Epithelial cell of esophagus (primary cell): ENCODE measurements at places on chromosomes 6 and 20.

- no peak for DNase-seq
Observed at GRCh38 chr6:94668876-94669275, 908.5 kb upstream of the MANEA start.

GRCh38 chr6:18585032-18585573, 198.0 kb downstream of the RNF144B start:
- peak; percentile 75 for DNase-seq

- DNase-seq = peak; percentile 6
Observed at GRCh38 chr6:99136488-99136887, 188.7 kb upstream of the FBXL4 start.

DNA sequence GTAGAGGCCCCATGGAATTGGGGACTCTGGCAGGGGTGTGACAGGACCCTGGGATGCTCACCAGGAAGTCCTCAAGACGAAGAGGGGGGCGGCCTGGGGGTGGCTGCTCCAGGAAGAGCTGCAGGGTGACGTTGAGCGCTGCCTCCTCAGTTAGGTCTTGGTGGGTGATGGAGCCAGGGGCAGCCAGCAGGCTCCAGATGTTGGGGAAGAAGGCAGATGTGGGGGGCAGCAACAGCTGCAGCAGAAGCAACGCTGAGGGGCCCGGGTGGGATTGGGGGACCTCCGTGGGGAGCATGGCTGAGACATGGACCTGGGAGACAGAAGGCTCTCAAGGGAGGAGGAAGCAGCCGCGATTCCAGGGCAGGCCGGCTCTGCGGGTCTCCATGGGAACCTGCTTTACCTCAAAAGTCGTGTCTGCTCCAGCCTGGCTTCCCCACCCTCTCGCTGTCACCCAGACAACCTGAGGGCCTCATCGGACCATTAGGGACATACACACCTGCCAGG, 591 bp downstream of the VWA7 start:
- DNase-seq = no peak

DNA sequence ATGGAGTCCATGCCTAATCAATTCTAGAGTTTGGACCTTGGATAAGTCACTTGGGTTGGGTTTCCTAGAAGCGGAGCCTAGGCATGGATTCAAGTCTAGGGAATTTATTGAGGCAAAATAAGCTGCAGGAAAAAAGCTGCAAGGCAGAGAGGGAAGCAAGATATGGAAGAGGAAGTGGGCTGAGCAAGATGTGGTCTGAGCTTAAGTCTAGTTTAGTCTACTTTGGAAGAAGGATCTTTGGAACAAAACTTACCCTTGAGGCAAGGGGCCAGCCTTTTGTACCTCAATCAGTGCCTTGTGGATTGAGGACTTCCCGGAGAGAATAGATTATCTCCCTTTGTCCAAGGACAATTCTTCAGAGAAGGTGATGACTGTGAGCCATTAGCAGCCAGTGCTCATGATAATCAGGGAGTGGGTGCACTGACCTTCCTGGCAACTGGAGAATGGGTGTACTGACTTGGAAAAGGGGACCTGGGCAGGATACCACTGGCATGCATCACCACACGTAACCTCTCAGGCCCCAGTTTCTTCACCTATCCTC, 10.9 kb downstream of the ZSCAN9 start:
- DNase-seq = no peak

GRCh38 chr20:24164360-24164759, 175.8 kb upstream of the GGTLC1 start:
- peak; percentile 38 for DNase-seq

- peak; percentile 80 for DNase-seq
Observed at GRCh38 chr6:88982720-88983119, 19.3 kb upstream of the RNGTT start.

- DNase-seq = no peak
Observed at GRCh38 chr20:52124821-52125220, 66.8 kb downstream of the ZFP64 start.

DNA sequence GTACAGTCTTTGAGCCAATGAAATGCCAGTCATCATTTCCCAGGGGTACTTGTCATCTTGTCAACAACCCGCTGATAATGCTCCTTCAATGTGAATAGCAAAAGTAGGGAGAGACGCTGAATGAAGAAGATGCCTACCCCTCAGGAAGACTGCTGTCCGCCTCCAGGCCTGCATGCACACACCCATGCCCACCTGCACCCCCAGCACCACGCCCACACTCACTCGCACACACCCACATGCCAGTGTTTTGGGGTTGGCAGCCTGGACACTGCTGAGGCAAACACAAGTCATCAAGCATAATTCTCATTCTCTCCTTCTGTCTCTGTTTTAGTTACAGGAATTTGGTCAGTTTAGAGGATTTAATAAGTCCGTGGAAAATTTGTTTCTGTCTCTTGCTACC, 63.6 kb downstream of the SYTL3 start:
- DNase-seq = no peak

- no peak for DNase-seq
Observed at GRCh38 chr6:109702791-109703190, 11.7 kb downstream of the FIG4 start.

- no peak for DNase-seq
Observed at GRCh38 chr6:130908958-130909357, 81.8 kb downstream of the SMLR1 start.

DNA sequence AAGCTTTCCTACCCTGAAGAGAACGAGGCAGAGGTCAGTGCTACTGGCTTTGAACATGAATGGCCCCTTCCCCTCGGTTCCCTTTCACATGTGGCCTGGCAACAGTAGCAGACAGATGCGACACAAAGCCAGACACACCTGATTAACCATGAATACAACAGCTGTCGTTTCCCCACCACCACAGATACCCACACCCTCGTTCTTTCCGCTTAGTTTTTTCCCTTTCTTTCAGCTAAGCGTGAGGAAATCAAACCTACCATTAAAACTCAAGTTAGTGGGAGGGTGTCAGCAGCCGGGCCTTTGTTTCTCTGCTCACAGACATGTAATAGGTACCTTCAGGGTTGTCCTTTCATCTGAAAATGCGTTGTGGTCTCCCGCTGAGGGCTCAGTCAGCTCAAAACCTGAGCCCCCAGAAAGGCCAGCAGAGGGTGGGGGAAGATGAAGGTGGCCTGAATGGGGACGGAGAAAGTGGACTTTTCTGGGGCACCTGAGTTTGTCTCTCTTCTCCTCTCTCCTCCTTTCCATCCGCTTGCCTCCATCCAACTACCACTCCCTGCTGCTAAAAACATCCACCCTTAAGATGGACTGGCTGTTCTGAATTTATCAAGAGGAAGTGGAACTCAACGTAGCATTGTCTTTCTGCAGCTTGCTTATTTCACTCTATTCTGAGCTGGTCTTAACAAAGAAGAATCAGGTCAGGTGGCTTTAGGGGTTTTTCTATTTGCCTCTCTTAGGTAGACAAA, 516.6 kb upstream of the JARID2 start:
- DNase-seq = no peak

DNA sequence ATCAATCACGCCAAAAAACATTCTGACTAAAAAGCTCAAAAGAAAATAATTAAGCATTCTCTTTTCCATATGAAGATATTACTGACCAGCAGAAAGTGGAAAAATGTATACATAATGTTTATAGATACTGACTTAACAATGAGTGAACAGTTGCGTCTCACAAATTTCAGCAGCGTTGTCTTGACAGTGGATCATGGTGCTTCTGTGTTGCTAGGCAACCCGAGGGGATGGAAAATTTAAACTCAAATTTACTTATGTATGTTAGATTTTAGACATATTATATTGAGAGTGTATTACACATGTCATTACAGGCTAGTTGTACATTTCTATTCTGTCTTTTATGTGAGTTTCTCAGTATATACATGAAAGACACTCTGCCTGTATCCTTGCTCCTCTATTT, 110.2 kb downstream of the LAMA2 start:
- DNase-seq = no peak

DNA sequence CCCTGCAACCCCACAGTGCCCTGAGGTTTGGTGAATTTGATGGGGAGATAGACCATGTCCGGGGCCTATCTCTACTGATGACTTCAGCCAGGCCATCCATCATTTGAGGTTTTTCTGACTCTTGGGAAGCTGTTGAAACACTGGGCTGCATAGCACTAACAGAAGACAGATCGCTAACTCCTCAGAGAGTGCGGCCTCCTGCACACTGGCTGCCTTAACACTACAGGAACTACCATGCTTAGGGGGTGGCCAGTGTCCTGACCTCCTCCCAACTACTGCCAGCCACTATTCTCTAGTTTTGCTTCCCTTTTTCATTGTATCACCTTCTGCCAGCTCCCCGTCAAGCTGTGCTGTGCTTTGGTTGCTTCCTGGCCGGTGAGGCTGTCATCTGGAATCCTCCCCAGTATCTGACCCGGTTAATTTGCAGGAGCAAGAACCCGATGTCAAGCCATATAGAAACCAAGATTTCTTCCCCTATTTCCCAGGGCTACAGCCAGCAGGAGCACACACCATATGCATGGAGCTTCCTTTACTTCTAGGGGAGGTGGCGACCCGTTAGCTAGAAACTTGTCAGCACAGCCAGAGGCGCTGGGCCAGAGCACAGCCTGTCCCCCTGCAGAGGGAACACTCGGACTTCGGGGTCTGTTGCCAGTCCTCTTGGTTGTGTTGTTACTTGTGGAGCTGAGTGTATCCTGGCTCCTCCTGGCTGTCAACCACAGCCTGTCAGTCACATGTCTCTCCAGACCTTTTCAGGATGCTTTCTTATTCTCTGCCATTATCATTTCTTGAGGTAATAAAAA, 57.3 kb upstream of the TRAF3IP2 start:
- no peak for DNase-seq

DNA sequence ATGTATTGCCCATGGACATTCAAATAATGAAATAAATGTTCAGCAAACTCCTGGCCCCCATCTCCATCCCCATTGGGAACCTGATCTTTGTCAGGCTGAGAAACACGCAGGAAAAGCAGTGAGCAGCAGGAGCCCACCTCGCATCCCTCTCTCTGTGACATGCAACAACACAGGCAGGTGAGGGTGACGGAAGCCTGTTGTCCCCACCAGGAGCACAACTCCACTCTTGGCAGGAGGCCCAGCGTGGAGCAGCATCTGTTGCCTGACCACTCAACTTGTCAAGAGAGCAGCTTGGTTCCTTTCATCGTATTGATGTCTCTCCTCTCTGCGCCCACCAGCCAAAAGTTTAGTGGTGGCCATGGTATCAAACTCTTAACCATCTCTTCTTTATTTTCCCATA, 586.9 kb upstream of the ARID1B start:
- no peak for DNase-seq

- DNase-seq = no peak
Observed at GRCh38 chr6:147667082-147667481, 158.6 kb downstream of the SAMD5 start.

GRCh38 chr6:35041086-35041861, 99.9 kb downstream of the TCP11 start:
- no peak for DNase-seq

- peak; percentile 82 for DNase-seq
Observed at GRCh38 chr6:90468080-90468479, 118.8 kb downstream of the MAP3K7 start.

DNA sequence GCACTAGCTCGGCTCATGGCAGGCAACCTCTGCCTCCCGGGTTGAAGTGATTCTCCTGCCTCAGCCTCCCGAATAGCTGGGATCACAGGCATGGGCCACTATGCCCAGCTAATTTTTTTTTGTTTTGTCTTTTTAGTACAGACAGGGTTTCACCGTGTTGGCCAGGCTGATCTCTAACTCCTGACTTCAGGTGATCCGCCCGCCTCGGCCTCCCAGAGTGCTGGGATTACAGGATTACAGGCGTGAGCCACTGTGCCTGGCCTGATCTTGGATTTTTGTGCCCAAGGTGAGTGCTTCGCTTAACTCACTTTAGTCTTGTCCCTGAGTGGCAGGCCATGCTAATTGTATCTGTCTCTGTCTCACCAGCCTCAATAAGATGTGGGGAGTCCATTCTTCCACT, 78.6 kb downstream of the KCNB1 start:
- DNase-seq = no peak

- peak; percentile 78 for DNase-seq
Observed at GRCh38 chr20:59010995-59011873, 4.2 kb upstream of the CTSZ start.

- DNase-seq = no peak
Observed at GRCh38 chr6:41258196-41258493, 28.3 kb downstream of the TREM1 start.

DNA sequence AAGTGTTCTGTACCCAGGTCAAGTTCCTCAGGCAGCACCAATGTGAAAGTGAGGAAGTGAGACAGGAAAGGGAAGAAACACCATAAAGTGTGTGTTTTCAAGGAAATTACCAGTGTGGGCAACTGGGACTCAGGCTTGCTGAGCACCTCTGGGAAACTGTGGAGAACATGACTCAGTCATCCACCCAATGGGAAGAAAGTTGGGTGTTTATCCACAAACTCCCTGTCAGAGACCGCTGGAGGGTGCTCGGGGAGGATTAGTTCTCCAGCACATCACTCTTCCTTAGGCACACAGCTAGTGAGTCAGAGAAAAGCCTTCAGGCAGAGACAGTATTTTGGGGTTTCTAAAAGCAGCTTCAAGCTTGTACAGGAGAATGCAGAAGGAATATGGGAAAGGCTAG, 93.6 kb downstream of the PCSK2 start:
- DNase-seq = no peak

GRCh38 chr6:169763308-169763707, 11.9 kb downstream of the ERMARD start:
- no peak for DNase-seq

GRCh38 chr20:36472637-36473090, 68.7 kb upstream of the MYL9 start:
- peak; percentile 82 for DNase-seq

DNA sequence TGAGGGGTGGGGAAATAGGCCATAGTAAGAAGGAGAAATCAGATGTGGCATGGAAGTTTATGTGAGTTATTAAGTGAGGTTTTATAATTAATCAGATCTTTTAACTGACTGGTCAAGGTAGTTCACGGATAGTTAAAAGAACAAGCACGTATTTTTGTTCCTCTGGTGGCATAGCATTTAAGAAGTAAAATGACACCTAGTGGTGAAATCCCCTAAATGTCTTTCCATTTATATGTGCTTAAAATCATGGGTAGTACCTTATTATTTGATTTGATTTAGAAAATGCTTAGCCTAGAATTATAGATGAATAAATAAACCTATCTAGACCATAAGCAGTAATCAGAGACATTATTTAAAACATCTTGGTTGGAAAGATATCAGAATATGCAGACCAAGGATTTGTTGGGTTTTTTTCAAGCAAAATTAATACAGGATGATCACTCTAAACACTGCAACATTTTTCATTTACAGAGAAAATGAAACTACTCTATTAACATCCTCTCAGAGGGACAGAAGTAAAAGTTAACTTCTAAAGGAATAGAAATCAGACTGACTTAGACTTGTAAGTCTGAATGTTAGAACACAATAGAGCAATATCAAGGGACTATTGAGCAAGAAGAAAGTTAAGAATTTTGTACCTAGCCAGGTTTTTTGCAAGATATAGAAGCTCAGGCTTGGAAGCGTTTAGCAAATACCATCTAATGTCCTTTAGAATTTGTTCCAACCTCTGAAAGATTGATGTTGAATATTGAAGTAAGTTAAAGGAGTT, 81.1 kb downstream of the STXBP5 start:
- peak; percentile 57 for DNase-seq

DNA sequence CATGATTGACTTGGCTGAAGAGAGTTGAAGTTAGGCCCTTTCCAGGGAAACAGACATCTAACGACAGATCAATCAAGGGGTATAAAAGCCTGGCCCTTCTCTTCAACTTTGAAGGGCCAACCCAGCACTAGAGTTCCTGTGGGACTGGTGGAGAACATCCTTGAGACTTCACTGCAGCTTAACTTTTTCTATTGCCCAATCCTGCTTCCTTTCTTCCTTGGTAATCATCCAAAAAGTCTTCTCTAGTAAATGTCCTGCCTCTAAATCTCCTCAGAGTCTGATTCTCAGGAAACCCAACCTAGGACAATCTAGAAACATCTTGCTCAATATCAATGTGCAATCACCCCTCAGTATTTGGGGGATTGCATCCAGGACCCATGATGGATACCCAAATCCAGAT, 1.9 kb downstream of the MKKS start:
- no peak for DNase-seq
